ENCODE measurements at places on chromosomes 4 and X. TPM values are rescaled to one million over a fixed set of nuclear protein-coding genes. Genes with fewer than 3 reads are reported as not detected.

PLK4 gene
- total RNA-seq = 40.2 TPM

HSD17B13 gene
- not detected for total RNA-seq

REPS2 gene
- 3.7 TPM for total RNA-seq

C4orf36 gene
- total RNA-seq = 1.8 TPM

PAPSS1 gene
- total RNA-seq = 86.3 TPM

AMOT gene
- 19.9 TPM for total RNA-seq

SHROOM2 gene
- 15.3 TPM for total RNA-seq

USP17L22 gene
- total RNA-seq = not detected

CT45A10 gene
- total RNA-seq = not detected

TRIM61 gene
- total RNA-seq = 0.68 TPM

GPR82 gene
- not detected for total RNA-seq

CD38 gene
- total RNA-seq = 0.07 TPM

TRAM1L1 gene
- 0.79 TPM for total RNA-seq

RNF212 gene
- total RNA-seq = 3.3 TPM

SCRG1 gene
- total RNA-seq = not detected

SRPX2 gene
- total RNA-seq = not detected

P2RY4 gene
- total RNA-seq = not detected

AKAP17A gene
- 39.7 TPM for total RNA-seq

JAKMIP1 gene
- 1.5 TPM for total RNA-seq

CLCN5 gene
- 5.9 TPM for total RNA-seq

SMIM31 gene
- total RNA-seq = not detected

All from H9 (cell line).